ENCODE measurements at places on chromosomes 5 and 9.

DNA sequence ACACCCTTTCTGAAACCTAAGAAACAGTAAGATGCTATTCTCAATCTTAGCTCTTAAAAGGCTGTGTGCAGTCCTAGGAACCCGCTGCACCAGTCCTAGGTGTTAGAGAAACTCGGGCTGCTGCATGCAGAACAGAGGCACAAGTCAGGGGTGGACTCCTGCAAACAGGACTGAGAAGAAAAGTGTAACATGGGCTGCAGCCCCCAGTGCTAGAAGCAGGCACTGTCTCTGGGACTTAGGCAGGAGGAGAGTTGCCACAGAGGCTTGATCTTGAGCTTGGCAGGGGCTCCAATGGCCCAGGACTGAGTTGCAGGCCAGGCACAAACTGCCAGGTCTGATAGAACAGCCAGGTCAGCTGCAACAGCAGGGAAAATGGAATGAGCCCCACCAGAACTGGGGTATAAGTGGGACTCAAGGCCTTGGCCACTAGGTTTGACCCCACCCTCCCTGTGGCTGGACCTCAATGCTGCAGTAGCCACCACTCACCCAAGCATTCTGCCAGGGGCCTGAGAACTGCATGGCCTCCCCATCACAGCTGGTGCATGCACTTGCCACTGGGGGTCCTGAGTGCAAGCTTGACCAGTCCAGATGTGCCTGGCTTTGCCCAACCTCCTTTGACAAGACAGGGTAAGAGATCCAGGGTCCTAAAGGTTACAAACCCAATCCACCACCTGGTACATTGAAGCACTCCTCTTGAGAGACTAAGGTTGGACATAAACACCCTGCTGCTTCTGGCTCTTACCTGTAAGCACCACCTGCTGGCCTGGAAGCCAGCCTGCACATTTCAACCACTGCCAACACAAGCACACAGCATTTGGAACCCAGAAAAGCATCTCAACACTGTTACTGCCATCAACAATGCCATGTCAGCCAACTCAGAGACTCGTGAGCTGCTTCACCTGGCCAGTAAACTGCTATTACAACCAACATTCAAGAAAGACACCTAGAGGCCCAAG is 103.3 kb downstream of the FBXL17 start:
- no peak for DNase-seq

DNA sequence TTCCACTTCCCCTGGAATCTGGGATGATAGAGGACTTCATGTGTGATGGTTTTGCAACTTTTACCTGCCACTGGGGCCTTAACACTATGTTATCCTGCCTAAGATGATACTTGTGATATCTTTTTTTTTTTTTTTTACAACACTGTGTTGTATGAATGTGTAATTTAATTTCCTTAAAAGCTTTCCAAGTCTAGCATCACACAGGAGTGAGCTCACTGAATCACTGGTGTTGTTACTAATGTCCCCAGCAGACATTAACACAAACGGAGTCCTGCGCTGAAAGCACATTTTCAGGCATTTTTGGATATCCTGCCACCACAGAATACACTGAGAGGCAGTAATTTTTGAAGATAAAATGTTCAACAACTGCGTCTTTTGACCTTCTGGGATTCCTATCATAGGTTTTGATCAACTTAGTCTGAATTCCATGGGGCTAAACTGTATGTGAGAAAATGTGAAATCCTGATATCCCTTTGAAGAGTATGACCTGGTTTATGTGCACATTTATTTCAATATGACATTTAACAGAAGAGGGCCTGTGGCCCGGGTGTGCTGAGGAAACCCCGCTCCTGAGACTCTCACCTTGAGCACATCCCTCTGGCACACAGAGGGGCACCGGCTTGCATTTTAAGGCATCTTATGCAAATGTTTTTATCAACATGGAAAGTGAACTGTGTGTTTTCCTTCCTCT is 118.0 kb downstream of the FSTL4 start:
- DNase-seq: no peak

- no peak for DNase-seq
Observed at GRCh38 chr5:38846379-38847011, 683 bp downstream of the OSMR start.

GRCh38 chr5:90096415-90097081 is 313.0 kb downstream of the CETN3 start:
- DNase-seq: peak; percentile 69

GRCh38 chr9:79221084-79221483 is 350.7 kb upstream of the TLE4 start:
- peak; percentile 75 for DNase-seq

- DNase-seq: peak; percentile 37
Observed at GRCh38 chr5:140338336-140338735, 8.1 kb downstream of the HBEGF start.

GRCh38 chr5:156543348-156544145 is 216.6 kb downstream of the SGCD start:
- DNase-seq: peak; percentile 5

DNA sequence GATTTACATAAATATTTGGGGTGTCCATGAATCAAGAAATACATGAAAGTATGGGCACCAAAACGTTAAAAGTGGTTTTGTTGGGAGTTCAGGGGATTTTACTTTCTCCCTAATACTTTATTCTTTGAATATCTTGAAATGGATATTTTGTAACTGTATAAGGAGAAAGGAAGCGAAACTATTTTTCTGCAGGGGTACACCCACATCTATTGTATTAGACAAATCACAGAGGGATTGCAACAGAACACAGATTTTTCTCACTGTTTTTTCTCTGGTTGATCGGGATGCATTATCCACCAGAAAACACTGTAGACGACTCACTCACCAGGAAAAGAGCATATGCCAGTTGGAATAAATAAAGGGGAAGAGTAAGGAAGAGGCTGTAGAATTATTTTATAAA is 1.2 kb upstream of the RABGAP1 start:
- no peak for DNase-seq

DNA sequence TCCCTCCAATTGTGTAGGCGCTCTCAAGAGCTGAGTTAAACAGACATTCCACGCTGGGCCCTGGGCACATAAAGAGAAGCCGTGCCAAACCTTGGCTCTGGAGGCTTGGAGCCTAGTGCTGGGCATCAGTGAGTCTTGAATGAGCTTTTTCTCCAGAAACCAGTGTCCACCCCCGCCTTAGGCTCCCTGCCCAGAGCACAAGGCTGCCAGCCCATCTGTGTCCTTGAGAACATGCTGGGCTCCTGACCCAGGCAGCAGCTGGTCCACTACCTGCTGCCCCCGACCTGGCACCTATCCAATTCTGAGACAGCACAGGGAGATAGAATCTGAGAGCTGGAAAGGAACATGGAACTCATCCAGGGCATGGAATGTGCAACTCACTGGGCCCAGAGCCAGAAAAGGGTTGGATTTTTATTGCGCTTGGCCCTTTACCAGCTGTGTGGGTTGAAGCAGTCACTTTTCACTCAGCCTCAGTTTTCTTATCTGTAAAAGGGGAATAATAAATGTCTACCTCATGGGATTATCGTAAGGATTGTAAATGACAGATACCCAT is 92.4 kb upstream of the CPLX2 start:
- DNase-seq: peak; percentile 6

- no peak for DNase-seq
Observed at GRCh38 chr5:175659546-175660253, 1.8 kb downstream of the HRH2 start.

GRCh38 chr5:178786859-178787499 is 56.5 kb upstream of the ZNF354A start:
- peak; percentile 52 for DNase-seq

- DNase-seq: no peak
Observed at GRCh38 chr5:134258896-134259295, 33.0 kb upstream of the PPP2CA start.

- peak; percentile 23 for DNase-seq
Observed at GRCh38 chr9:130461218-130461630, 16.5 kb downstream of the ASS1 start.

DNA sequence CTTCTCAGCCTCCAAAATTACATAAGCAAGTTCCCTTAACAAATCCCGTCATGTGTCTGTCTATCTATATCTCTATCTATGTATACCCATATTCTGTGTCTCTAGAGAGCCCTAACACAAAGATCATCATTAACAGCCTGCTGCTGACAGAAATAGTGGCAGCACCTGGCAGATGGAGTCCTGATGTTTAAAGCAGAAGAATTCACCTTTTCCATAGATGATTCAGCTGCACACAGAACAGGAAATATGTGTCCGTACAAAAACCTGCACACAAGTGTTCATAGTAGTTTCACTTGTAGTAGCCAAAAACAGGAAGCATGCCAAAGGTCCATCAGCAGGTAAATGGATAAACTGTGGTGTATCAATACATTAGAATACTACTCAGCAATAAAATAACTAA is 45.0 kb upstream of the ACO1 start:
- DNase-seq: no peak

- DNase-seq: no peak
Observed at GRCh38 chr9:3898461-3899218, 372.8 kb upstream of the RFX3 start.

- DNase-seq: no peak
Observed at GRCh38 chr9:22131817-22132216, 122.7 kb upstream of the CDKN2B start.

DNA sequence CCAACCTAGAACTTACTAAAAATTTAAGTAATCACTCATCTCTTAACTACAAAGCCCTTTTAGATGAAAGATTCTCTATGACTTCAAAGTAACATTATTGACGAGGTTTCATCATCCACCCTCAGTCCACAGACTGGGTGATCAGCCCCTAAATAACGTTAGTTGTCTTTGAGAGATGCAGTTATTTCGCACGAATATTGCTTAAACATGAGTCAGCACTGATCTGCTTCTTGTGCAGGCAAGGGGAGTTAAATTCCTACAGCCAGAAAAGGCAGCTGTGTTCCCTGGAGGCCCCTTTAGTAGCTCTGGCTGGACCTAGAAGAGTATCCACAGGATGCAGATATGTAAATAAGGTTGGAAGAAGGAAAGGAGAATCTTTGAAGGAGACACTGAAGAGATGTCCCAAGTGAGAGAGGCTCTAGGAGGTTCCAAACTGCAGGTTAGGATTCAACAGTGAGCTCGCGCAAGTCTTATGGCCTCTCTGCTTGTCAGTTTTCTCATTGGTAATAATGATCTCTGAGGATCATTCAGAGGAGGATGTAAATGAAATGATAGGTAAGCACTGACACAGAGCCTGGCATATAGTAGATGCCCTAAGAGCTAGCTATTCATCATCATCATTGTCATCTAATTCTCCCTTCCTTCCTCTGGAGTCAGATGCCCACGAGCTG is 122.2 kb upstream of the MAN2A1 start:
- peak; percentile 93 for DNase-seq

GRCh38 chr9:99012957-99013512 is 69.3 kb downstream of the COL15A1 start:
- peak; percentile 27 for DNase-seq

GRCh38 chr9:85452841-85453240 is 288.9 kb downstream of the AGTPBP1 start:
- DNase-seq: no peak

- no peak for DNase-seq
Observed at GRCh38 chr5:1995491-1995890, 112.8 kb upstream of the IRX4 start.

GRCh38 chr9:97501177-97501971 is at the start of gene TMOD1:
TSS of gene TMOD1 (plus strand) at chr9:97501666. CDS start at chr9:97524189, 22,523 bp downstream.
- DNase-seq: no peak

All from fibroblast of mammary gland (primary cell).